Inflammatory macrophage treated with lipopolysaccharide for 1 hour (primary cell): ENCODE measurements at places on chromosomes 16 and 17.

GRCh38 chr16:57754354-57755060 is 18.9 kb downstream of the KATNB1 start:
- no peak for DNase-seq

- peak; percentile 65 for DNase-seq
Measured at GRCh38 chr16:30534368-30535105, at the start of gene ZNF747. TSS of gene ZNF747 (minus strand) at chr16:30534858. CDS start at chr16:30534679, 179 bp downstream.

GRCh38 chr16:89646906-89647305 is 10.6 kb downstream of the CHMP1A start:
- DNase-seq, result no peak

DNA sequence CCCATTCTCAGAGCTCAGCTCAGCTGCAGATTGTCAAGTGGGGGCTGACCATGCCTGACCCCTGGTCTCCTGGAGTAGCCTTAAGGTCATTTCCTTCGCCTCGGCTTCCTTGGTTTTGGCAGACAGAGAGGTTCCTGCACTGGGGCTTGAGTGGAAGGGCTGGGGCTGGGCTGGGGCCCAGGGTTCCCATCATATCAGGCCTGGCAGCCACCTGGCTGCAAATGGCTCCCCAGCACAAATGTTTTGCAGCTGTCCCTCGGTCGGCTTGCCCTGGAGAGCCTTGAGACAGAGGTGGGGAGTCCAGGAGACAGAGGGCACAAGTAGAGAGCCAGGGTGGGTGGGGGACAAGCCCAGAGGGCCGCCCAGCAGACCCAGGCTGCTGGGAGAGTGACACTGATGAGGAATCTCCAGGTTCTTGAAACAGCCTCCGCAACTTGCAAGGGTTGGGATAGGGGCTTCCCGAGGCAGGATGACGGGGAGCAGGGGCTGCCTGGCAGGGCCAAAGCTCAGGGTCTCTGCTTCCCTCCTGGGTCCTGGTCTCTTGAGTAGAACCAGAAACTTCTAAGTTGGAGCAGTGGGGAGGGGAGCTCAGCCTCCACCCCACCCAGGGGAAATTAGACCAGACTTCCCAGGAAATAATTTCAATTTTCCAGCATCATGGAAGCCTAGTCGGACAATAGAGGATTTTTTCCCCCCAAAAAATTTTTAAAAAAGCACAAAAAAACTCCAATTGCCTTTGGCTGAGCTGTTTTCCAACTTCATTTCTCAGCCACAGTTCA is 19.3 kb downstream of the IGFBP4 start:
- no peak for DNase-seq

DNA sequence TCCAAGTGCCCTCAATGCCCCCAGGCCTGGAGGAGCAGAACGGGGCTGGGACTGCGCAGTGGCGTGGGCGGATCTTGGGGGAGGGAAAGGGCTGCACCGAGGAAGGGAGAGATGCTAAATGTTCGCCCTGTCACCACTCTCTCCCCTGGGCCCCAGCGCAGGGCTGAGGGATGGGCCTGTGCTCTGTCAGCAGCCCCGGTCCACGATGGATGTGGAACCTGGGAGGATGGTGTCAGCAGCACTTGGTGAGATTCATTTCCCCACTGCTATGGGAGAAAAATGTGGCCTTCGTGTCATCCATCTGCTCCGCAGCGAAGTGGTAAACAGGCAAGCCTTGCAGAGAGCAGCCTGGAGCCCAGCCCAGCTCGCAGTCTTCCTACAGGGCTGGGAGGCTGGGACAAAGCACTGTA is 72.0 kb downstream of the TMEM132E start:
- DNase-seq, result no peak

- DNase-seq, result no peak
Measured at GRCh38 chr17:82148997-82149396, 51.0 kb upstream of the FASN start.

- DNase-seq, result no peak
Measured at GRCh38 chr17:76048025-76048605, 21.0 kb upstream of the EVPL start.

- no peak for DNase-seq
Measured at GRCh38 chr16:64977206-64977920, 144.5 kb downstream of the CDH11 start.

GRCh38 chr16:81480606-81481206 is 36.1 kb downstream of the CMIP start:
- no peak for DNase-seq

DNA sequence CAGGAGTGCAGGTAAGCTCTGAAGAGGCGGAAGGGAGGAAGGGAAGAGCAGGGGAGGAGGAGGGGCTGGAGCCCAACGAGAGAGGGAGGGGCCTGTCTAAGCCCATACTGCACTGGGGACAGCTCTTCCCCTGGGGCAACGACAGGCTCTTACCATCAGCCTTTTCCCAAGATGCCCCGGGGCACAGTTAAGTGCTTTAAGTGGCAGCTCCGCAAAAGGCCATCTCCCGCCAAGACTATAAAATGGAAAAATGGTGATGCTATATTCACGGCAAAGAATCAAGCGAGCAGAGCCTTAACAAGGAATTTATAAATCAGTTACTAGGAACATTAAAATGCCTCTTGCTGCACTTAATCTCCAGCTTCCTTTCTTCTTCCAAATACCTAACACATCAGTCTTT is 110.2 kb upstream of the NLRP1 start:
- no peak for DNase-seq

- no peak for DNase-seq
Measured at GRCh38 chr17:2033153-2033552, 3.2 kb downstream of the DPH1 start.

GRCh38 chr16:83901101-83901500 is 2.2 kb downstream of the MLYCD start:
- no peak for DNase-seq

DNA sequence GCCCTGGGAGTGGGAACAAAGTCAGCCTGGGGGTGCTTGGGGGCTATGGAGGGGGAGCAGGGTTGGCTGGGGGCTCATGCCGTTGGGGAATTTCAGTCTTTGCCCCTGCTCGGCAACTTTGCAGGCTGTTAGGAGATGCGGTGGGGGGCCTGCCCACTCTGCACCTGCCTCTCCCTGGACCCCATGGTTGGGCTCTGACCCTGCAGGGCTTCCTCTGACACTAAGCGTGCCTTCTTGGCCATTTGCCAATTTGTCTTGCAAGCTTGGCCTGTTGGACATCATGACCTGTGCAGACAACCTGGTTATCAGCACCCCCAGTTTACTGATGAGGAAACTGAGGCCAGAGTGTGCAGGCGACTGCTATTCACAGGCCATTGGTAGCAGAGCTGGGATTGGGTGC is 14.6 kb downstream of the ADCY7 start:
- DNase-seq, result no peak

DNA sequence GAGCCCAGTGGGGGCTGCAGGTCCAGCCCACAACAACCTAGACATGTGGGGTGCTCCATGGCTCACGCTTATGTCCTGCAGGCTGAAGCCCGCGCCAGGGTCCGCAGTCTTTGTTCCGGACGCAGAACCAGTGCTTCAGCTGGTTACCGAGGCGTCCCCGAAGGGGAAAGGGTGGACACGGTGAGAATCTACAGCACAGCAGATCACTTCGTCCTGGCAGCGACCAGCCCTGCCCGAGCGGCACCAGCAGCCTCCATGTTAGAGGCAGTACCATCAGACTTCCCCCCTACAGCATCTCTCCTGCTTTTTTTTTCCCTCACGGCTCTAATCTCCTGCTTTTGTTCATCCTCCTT is 1736.4 kb downstream of the TP53TG3F start:
- DNase-seq, result no peak

- DNase-seq, result no peak
Measured at GRCh38 chr17:69142175-69142802, 594 bp upstream of the ABCA6 start.

DNA sequence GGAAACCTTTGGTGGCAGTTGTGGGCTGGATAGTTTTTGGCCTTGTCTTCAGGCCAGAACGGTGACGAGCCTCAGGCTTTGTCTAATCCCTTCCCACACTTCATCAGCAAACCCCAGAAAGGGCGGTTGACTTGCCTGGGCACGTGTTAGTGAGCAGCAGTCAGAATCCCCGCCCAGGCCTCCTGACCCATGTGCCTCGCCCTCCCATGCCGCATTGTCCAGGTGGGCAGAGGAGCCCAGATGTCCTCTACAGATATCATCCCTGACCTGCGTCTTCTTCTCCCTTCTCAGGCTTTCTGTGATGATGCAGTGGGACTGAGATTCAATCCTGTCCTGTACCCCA is 82.5 kb downstream of the OR1D5 start:
- no peak for DNase-seq

DNA sequence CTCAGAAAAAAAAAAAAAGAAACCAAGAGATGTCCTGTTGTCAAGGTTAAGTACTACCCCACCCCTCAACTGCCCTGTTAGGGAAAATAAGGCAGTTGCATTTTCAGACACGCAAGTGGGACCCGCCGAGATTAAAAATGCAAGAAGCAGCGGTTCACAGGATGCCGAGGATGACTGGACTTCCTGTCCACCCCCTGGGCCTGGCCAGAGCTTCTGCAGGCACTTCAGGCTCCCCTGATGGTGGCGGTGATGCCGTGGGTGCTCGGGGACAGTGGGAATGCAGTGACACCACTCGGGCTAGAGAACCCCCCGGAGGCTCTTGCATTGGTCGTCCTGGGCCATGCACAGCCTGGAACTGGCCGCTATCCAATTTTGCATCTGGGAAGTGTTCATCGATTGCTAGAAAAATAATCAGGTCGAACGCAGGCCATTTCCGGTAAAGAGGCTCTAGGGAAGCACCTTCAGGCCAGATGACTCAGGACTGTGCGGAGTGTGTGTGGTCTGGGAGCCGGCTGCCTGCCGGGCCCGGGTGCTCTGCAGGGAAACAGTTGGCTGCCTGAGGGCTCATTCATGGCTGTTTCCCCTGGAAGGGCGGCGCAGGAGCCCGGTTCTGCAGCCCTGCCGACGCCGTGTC is 13.4 kb upstream of the CRISPLD2 start:
- peak; percentile 63 for DNase-seq

GRCh38 chr17:30091771-30092170 is 24.8 kb upstream of the NSRP1 start:
- DNase-seq, result no peak

DNA sequence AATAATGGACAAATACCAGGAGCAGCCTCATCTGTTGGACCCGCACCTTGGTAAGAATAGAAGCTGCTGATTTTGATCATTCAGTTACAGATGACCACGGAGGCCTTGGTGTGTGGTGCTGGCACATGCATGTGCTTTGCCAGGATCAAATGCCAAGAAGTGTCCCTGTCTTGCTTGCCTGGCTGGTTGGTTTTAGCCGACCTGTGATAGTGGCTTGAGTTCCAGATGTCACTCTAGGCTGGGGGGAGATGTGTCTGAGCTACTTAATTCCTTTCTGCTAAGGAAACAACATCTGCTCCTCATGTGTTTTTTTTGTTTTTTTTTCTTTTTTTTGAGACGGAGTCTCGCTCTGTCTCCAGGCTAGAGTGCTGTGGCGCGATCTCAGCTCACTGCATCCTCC is 4.3 kb downstream of the TBCD start:
- no peak for DNase-seq
